ENCODE measurements at places on chromosomes 3 and 15. TPM values are rescaled to one million over a fixed set of nuclear protein-coding genes. Genes with fewer than 3 reads are reported as not detected.

GRCh38 chr15:67196672-67197363, 57.6 kb downstream of the AAGAB start:
- DNase-seq: peak; percentile 19

Gene CCDC13
- total RNA-seq: 1.8 TPM

GRCh38 chr3:152197937-152198336, 70.8 kb upstream of the MBNL1 start:
- DNase-seq: no peak

DNA sequence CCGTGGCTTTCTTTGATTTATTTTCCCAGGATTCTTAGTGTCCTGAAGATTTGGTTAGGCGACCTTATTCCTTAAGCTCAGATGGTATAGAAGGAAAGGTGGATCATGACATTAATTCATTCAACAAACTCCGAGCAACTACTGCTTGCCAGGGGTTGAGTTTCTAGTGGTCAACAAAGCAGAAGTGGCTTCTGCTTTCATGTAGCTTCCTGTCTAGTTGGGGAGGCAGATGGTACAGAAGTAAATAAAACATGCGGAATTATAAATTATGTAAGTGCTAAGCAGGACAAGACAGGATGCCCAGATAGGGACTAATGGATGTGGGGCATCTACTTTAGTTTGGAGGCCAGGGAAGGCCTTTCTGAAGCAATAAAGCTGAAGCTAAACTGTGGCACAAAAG, 15.6 kb downstream of the EEFSEC start:
- no peak for DNase-seq

All from right cardiac atrium (tissue), 5 donors.